ENCODE measurements at places on chromosomes 4 and X. TPM values are rescaled to one million over a fixed set of nuclear protein-coding genes. Genes with fewer than 3 reads are reported as not detected.

DNA sequence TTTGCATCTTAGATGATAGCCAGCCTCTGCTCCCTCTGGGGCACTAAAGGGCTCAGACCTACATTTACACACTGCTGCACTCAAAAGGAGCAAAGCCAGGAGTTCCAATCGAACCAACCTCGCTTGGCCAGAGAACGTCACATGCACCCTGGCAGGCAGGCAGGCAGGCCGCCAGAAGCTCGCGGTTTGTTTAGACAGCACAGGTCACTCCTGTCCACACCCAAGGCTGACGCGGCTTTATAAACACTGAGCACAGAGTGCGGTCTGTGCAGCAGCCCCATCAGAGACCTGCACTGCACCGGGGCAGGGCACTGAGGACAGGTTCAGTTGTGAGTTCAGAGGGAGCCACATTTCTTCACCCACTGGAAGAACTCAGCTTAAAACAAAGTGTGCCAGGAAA, 143.9 kb downstream of the BCOR start:
- peak; percentile 63 for DNase-seq

- no peak for DNase-seq
These were observed 199.7 kb downstream of the PAPSS1 start for GRCh38 chr4:107520368-107520767.

- DNase-seq: no peak
These were observed 85.0 kb downstream of the RCHY1 start for GRCh38 chr4:75429208-75429607.

DNA sequence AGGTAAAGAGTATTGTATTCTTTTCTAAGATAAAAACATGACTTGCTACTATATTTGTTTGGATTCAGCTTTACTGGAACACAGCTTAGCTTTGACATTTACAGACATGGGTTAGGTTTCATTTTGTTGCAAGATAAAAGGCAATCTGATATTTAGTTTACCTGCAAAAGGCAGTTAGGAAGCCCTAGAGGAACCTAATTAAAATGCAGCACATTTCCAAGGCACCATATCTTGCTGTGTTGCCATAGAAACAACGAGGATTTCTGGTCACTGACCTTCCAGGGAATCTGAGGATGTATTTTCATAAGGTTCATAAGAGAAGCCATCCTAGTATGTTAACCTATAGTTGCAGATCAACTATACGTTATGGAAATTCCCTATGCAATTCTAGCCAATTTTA, 116.0 kb downstream of the SNCA start:
- no peak for DNase-seq

DNA sequence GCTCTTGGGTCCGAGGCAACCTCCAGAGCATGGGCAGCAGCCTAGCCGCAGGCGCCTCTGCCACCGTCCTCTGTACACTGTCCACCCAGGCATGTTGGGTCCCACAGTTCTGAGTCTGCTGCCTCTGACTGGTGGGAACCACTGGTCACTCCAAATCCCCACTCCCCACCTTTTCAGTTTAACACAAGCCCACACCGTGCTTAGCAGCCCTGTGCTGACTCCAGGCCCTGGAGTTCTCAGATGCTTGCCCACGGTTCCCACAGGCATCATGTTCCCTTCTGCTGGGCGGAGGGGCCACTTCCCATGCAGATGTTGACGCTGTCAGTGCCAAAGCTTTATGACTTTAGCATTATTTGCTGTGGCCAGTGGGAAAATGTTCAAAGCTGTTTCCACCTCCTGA, 104.5 kb downstream of the SCD5 start:
- DNase-seq: no peak

GRCh38 chr4:88706574-88706973, 8.9 kb upstream of the NAP1L5 start:
- DNase-seq: peak; percentile 68

DNA sequence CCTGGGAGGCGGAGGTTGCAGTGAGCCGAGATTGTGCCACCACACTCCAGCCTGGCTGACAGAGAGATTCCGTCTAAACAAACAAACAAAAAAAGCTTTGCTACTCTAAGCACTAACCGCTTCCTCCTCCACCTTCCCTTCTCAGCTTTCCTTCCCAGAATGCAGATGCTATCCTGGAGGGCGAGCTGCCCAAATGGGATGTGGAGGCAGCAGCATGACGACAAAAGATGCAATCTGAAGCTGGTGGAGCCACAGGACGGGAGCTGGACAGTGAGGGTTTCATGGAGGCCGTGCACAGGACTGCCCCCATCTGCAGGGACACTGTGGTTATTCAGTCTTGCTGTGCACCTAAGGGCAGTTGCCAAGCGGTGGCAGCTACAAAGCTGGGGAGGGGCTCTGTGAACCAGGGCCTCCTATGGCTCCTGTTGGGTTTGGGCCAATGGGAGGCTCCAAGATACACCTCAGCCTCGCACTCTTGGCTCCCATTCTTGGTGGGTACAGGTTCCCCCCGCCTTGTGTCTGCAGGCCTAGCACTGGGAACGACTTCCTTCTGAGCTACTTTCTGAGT, 47.4 kb downstream of the WDR1 start:
- no peak for DNase-seq

SMR3A gene
- total RNA-seq: not detected

GRCh38 chr4:102705391-102705935, 55.3 kb downstream of the MANBA start:
- DNase-seq: no peak

APELA gene
- total RNA-seq: not detected

DNA sequence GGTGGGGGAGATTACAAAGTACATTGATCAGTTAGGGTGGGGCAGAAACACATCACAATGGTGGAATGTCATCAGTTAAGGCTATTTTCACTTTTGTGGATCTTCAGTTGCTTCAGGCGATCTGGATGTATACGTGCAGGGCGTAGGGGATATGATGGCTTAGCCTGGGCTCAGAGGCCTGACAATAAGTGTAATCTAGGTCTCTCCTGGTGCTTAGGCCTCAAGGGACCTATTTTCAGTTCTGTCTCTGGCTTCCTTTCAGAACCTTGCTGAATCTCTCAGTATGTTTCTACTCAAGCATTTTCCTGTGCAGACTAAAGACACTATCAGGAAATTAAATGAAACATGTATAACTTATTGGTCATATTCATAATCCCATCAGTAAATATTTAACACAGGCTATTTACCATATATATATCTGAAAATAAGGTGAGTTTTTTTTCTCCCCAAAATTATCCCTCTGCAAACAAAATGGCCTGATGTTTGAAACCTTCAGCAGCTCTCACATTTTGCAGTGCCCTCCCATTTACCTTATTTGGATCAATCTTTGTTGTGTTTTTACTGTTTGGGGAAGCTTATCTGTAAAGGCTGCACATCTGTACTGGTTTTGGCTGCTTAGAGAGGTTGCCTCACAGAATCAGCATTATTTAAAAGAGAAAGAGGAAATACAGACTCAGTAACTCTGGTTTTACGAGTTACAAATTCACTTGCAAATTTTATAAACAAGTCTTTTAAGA, 2.3 kb upstream of the ZCCHC4 start:
- no peak for DNase-seq

FHIP1A gene
- 0.60 TPM for total RNA-seq

DNA sequence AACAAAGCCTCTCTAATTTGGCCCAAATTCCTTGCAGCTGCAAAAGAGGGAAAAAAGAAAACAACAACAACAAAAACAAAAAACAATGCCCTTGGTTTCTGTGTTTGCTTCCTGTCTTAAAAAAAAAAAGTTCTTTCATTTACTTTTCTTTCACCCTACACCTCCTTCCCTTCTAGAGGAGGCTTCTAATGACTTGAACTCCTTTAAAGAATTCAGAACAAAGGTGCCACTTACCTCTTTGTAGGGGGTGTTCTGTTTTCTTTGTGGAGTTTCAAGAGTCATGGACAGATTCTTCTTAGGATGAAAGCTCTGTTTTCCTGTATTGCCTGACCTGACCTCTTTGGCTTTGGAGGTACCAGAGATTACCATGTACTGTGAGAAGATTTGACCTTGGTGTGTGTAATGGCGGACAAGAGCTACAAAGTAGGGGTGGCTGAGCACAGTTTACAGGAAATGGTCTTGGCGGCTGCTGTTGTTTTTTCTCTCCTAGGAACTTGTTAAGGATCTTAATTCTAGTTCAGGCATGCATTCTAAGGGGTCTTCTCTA, 72.4 kb upstream of the S100G start:
- no peak for DNase-seq

- DNase-seq: no peak
These were observed 31.6 kb upstream of the SPARCL1 start for GRCh38 chr4:87560802-87561201.

PDCL2 gene
- total RNA-seq: not detected

GLUD2 gene
- 0.79 TPM for total RNA-seq

- no peak for DNase-seq
These were observed 166.3 kb downstream of the KDR start for GRCh38 chr4:54959131-54959530.

DNA sequence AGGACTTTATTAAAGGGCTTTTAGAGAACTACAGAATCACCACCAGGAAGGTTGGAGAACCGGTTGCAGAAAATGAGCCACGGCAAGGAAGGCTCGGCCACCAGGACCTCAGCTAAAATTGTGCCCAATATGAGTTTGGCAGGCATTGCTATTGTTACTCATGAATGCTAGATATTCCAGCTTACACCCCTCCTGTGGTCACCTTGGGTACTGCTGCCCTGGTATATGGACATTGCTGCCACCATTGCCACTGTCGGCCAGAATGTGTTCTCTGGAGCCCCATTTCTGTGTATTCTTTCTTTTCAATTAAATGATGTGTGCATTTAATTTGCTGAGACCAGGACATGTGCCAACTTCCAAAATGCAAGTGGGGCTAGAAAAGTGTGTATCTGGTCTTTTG, 626.7 kb upstream of the BOD1L1 start:
- DNase-seq: peak; percentile 50

- DNase-seq: peak; percentile 0
These were observed 222.7 kb downstream of the COL25A1 start for GRCh38 chr4:109079731-109080130.

DNA sequence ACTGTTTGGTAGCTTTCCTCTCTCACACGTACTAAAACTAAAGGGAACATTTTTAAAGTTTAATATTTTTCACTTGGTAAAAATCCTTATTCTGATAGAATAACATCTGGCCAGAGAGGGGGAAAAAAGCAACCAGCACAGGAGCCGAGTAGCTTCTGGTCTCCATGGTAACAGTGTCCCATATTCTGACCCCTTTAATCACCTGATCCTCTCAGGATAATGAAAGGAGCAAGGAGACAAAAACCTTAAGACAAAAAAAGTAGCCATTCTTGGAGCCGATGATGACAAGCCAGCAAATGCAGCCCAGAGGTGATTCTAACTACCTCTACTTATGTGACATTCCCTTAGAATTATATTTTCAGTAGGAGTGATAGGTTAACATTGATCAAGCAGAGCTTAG, 126.6 kb downstream of the SLC39A8 start:
- DNase-seq: no peak

ANXA10 gene
- total RNA-seq: 0.99 TPM

AKAP14 gene
- total RNA-seq: not detected

GRCh38 chrX:136271300-136271699, 20.1 kb upstream of the MAP7D3 start:
- DNase-seq: peak; percentile 33

DNA sequence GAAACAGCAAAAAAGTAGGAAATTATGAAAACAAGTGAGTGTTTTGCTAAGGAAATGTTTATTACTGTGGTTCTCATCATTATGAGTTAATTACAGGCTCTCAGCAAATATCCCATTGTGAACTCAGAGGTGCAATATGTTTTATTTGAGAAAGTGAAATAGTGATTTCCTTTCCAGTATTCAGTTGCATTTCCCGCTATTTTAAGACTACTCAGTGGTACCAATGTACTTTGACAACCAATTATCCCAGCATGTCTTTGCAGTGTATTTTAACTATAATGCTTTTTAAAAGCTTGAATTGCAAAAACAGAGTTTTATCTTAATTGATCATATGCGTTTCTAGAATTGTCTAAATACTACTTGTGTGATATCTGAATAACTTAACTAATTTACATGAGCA, 383.8 kb upstream of the TENM3 start:
- DNase-seq: no peak

- no peak for DNase-seq
These were observed 216.2 kb downstream of the HS6ST2 start for GRCh38 chrX:132742246-132742645.

DNA sequence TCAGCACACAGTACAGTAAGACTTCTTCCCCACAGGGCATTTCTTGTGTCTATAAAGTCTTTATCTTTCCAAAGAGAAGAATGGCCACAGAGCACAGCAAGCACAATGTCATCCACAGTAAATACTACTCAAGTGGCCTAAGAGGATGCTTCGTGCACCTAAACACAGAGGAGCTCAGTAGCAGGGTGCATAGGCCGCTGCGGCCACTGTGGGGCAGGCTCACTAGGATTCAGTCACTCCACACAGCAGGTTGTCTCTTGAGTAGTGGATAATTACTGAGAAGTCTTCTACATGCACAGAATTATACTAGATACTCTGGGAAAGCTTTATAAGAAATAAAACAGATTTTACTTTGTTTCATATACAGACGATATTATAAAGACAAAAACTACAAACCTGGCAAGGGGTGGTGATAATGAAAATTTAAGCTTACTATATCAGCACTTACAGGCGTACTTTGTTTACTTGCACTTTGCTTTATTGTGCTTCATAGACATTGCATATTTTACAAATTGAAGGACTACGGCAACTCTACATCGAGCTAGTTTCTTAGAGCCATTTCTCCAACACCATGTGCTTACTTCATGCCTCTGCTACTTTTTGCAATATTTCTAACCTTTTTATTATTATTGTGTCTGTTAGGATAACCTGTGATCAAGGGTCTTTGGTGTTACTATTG, 78.5 kb downstream of the PRDM5 start:
- DNase-seq: no peak

DNA sequence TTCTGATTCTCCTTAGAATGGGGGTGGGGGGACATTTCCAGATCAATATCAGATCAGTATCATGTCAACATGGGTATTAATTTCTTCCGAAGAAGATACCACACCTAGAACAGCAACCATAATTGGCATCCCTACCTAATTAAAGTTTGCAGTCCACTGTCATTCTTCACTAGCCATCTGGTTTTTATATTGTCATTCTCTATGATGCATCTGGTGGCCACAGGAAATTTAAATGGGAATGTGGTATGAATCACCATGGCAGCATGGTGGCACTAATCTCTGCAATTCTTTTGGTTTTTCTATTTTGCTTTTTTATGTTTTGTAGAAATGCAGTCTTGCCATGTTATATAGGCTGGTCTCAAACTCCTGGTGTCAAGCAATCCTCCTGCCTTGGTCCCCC, 16.6 kb upstream of the UBE2D3 start:
- no peak for DNase-seq

SSX1 gene
- not detected for total RNA-seq

DNA sequence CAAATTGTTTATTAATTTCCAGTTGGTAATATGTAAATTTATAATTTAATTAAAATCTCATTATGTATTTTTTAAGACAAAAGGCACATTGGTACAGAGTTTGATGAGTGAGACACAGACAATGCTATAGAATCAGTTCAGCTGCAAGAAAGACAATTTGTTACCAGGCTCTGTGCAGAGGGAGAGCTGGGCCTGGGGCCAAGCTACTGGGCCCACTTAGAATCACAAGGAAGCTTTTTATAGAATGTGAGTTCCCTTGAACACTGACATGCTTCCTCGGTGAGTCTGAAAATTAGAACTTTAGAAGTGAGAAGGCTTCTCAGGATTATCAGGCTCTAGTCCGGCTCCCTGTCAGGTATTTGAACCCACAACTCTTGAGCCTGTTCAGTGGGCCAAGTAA, 129.0 kb downstream of the AFF2 start:
- DNase-seq: no peak

GRCh38 chr4:77504407-77504806, 101.2 kb upstream of the CXCL13 start:
- no peak for DNase-seq

GAGE12J gene
- total RNA-seq: not detected

TEX13C gene
- not detected for total RNA-seq

GRCh38 chr4:54657551-54658251, at the start of gene KIT:
KIT (plus strand) TSS chr4:54657957; CDS start chr4:54658015, 58 bp downstream.
- DNase-seq: peak; percentile 20

All from lung microvascular endothelial cell (primary cell).